ENCODE measurements at places on chromosomes 2 and 18. TPM values are rescaled to one million over a fixed set of nuclear protein-coding genes. Genes with fewer than 3 reads are reported as not detected.

The CAD gene
- total RNA-seq = 66.8 TPM

The RAPGEF4 gene
- 0.15 TPM for total RNA-seq

The SLC14A1 gene
- total RNA-seq = not detected

The GALR1 gene
- not detected for total RNA-seq

The C2orf81 gene
- total RNA-seq = 2.8 TPM

The GFPT1 gene
- total RNA-seq = 26.5 TPM

The DNER gene
- 8.5 TPM for total RNA-seq

The RND3 gene
- total RNA-seq = 56.9 TPM

The UGT1A8 gene
- not detected for total RNA-seq

The FAM124B gene
- not detected for total RNA-seq

The POMC gene
- not detected for total RNA-seq

The INPP1 gene
- 23.2 TPM for total RNA-seq

The INSIG2 gene
- 11.3 TPM for total RNA-seq

The ZC3H6 gene
- 0.36 TPM for total RNA-seq

The ARHGAP15 gene
- not detected for total RNA-seq

The CD207 gene
- total RNA-seq = not detected

The CCDC68 gene
- 3.6 TPM for total RNA-seq

The LYPD6 gene
- total RNA-seq = not detected

The MARS2 gene
- 12.8 TPM for total RNA-seq

The SPAST gene
- 17.9 TPM for total RNA-seq

The NCKAP5 gene
- total RNA-seq = 1.3 TPM

The KRTCAP3 gene
- 0.71 TPM for total RNA-seq

The HTR2B gene
- total RNA-seq = 0.09 TPM

The WNT10A gene
- total RNA-seq = not detected

The SP140 gene
- total RNA-seq = 0.28 TPM

The ANKRD29 gene
- total RNA-seq = 11.8 TPM

The MYL12A gene
- total RNA-seq = 348 TPM

The CDK15 gene
- total RNA-seq = not detected

The COL6A3 gene
- total RNA-seq = 0.10 TPM

The TPGS2 gene
- total RNA-seq = 89.0 TPM

The GNLY gene
- not detected for total RNA-seq

The SETBP1 gene
- total RNA-seq = 0.58 TPM

The CFC1 gene
- total RNA-seq = not detected

The ALS2 gene
- 11.6 TPM for total RNA-seq

The PHOSPHO2 gene
- 3.0 TPM for total RNA-seq
